ENCODE measurements at places on chromosomes 12 and 14.

DNA sequence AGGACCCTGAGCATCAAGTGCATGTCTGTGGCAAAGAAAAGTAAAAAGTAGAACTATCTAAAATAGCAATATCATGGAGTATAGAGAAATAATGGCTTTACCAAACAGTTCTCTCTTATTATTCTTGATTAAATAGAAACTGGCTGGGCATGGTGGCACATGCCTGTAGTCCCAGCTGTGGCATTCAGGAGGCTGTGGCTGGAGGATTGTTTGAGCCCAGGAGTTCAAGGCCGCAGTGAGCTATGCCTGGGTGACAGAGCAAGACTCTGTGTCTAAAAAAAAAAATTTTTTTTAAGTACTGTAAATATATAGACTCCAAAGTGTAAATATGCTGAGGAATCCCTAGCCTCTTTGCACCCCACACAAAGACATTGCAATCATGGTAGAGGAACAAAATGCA lies 121.9 kb downstream of the KITLG start:
- DNase-seq: no peak

DNA sequence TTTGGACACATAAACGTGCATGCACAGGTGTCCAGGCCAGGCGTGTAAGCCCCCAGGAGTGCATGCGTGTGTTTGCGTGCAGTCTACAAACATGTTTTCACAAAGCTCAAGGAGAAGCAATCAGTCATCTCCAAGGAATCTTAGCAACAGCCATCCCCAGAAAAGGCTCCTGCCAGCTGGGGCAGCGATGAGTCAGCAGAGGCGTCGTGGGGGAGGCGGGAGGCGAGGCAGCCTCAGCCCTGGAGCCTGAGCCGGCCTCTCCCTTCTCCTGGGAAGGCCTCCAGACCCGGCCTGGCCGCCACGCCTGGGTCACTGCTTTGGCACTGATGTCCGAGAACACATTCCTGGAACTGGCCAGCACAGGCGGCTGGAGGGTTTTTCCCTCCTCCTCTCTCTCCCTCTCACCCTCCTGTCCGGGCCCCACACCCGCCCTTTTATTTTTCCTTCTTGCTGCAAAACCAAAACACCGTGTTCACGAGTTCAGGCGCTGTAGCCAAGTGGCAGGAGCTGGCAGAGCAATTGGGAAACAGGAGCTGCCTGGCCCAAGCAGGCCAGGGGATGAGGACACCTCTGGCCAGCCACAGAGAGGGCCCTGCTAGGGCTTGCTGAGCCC lies 92.7 kb downstream of the LRRC74A start:
- DNase-seq: no peak

- DNase-seq: no peak
Measured at GRCh38 chr14:90612801-90613200, 203.4 kb downstream of the TTC7B start.

GRCh38 chr14:49505041-49505766 lies 81.0 kb downstream of the RPS29 start:
- no peak for DNase-seq

- no peak for DNase-seq
Measured at GRCh38 chr12:90024262-90024661, 315.6 kb upstream of the ATP2B1 start.

DNA sequence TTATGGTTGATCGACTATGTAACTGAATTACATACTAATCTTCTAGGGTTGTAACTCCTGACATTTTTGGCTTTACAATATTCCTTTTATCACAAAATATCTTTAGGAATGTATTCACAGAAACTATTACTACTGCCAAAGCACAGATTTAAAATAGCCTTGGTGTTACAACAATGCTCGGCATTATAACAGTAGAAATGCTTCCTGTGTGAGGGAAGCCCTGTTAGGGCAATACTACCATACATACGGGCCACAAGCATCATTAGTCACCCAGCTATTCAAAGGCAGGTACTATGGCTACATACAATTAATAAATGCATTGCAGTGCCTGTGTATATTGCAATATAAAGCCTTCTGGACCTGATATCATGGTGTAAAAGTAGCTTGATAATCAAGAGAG lies 517.8 kb downstream of the C12orf50 start:
- DNase-seq: no peak

DNA sequence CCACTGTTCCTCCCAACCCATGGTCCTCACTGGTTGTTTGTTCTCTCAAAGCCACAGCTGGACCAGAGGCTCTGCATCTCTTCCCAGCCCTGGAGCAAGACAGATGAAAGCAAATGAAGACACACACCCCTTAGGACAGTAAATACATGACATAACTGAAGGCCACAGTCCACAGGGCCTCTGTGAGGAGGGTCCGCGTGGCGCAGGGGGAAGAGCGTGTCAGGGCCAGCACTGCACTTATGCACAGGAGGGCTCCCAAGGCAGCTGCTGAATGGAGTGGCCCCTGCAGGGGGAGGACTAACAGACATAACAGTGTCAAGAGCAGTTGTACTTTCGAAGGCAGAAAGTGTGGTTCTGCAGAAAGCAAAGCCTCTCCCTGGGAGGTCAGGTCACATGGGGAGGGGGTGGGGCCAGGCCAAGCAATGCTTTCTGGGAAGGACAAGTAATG lies 79.9 kb downstream of the CHGA start:
- no peak for DNase-seq

DNA sequence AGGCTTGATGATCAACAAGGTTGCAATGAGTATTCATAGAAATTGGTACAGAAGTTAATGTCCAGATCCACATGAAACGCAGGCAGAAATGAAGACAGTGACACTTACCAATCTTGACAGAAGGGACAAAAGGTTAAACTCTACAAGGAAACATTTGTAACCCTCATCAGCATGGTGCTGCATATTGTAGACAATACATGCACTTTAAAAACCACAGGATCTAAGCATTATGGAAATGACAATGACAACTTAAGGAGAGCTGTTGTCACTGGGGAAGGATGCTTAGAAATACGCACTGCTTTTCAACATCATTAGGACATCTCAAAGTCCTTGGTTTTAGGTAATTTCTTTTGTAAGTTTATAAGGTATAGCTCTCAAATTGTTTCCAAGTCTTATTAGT lies 130.6 kb downstream of the ATP23 start:
- DNase-seq: no peak

DNA sequence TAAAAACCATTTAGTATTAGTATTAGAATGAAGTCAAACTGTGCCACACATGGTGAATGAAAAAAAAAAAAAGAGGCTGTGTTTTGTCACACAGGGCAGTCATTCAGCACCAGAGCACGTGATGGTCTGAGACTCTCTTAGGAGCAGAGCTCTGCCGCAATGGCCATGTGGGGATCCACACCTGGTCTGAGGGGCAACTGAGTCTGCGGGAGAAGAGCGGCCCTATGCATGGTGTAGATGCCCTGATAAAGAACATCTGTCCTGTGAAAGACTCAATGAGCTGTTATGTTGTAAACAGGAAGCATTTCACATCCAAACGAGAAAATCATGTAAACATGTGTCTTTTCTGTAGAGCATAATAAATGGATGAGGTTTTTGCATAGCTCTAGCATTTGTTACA lies 12.2 kb upstream of the BDKRB1 start:
- no peak for DNase-seq

DNA sequence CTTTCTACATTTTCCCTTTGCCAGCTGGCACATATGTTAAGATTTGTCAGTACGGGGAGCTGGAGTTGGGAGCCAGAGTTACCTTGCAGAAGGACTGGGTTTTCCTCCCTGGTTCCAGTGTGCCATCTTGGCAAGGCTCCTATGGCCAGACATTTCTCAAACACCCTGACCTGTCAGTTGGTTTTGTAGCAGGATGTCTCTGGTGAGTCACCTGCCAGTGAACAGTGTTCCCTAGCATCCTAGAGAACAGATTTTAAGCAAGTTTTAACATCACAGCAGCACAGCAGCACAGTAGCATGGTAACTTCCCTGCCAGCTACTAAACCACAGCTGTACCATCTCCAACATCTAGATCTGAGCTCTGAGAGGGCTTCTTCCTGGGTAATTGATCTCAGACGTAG lies 26.2 kb upstream of the KTN1 start:
- DNase-seq: no peak

- no peak for DNase-seq
Measured at GRCh38 chr12:51938726-51939125, 12.8 kb upstream of the ACVR1B start.

- DNase-seq: no peak
Measured at GRCh38 chr12:113519464-113520307, 48.0 kb upstream of the LHX5 start.
